ENCODE measurements at places on chromosomes 3 and 15. TPM values are rescaled to one million over a fixed set of nuclear protein-coding genes. Genes with fewer than 3 reads are reported as not detected.

MYO5C gene
- total RNA-seq = under 0.01 TPM

CCR5 gene
- total RNA-seq = not detected

ZBED2 gene
- under 0.01 TPM for total RNA-seq

RFT1 gene
- total RNA-seq = 23.4 TPM

Measured in uterine smooth muscle cell (primary cell).